ENCODE measurements at places on chromosomes 1 and 21.

- DNase-seq = no peak
Measured at GRCh38 chr21:16044676-16045075, 314.9 kb downstream of the USP25 start.

DNA sequence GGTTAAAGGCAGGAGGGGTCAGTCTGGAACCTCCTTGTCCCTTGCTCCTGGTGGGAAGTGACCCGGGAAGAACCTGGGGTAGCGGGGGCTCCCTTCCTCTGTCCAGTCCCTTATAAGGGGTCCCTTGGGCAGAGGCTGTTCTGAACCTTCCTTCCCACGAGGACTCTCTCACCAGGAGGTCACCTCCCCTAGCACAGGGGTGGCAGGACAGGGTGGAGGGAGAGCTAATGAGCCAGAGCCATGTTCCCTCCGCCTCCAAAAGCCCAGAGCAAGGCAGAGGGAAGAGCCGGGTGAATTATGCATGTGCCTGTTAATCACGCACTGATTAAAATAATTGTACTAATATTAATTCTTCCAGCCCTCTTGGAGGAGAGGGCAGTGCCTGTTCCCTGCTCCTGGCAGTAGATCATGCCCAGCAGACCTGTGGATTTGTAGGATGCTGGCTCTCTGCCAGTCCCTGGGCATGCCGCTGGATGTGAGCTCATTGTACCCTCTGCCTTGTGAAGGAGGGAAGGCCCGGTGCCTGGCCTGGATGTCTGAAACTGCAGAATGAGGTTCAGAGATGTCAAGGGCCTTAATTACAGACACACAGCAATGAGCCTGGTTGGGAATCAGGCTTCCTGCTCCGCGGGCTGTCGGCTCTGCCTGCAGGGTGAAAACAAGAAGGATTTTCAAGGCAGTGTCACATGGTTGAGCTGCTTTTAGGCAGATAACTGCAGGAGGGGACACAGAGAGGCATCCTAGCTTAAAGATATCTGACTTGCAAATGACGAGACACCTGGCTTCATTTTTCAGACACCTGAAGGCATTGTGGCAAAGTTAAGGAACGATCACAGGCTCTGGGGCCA, 68.2 kb downstream of the IGSF21 start:
- no peak for DNase-seq

- no peak for DNase-seq
Measured at GRCh38 chr1:78143673-78144072, 97.9 kb downstream of the GIPC2 start.

GRCh38 chr1:174040387-174040786, 18.2 kb upstream of the RC3H1 start:
- DNase-seq = no peak

DNA sequence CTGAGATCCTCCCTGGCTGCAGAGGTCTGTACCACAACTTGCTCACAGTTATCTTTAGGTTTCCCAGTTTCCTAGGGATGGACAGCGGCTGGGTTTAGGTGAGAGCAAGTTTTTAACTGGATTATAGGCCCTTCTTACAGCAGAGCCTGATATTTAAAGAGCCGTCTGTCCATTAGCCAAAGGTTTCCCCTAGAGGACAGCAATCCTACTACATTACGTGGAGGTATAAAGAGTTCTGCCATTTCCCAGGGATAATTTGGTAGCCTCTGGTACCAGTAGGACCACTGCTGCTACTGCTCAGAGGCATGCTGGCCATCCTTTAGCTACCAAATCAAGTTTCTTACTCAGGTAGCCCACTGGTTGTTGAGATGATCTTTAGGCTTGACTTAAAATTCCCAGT, 21.9 kb upstream of the FCGR2A start:
- no peak for DNase-seq

DNA sequence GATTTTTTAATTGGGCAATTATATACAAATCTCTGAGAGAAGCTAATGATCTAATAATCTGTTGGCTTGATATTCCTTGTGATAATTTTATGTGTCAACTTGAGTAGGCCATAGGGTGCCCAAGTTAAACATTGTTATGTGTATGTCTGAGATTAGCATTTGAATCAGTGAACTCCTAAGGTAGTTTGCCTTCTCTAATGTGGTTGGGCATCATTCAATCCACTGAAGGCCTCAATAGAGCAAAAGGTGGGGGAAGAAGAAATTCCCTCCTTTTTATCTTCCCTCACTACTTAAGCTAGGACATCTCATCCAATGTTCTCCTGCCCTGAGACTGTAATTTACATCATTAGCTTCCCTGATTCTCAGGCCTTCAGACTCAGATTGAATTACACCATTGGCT, 394.5 kb downstream of the LMO4 start:
- no peak for DNase-seq

GRCh38 chr21:17931080-17931479, 111.9 kb upstream of the C21orf91 start:
- no peak for DNase-seq

DNA sequence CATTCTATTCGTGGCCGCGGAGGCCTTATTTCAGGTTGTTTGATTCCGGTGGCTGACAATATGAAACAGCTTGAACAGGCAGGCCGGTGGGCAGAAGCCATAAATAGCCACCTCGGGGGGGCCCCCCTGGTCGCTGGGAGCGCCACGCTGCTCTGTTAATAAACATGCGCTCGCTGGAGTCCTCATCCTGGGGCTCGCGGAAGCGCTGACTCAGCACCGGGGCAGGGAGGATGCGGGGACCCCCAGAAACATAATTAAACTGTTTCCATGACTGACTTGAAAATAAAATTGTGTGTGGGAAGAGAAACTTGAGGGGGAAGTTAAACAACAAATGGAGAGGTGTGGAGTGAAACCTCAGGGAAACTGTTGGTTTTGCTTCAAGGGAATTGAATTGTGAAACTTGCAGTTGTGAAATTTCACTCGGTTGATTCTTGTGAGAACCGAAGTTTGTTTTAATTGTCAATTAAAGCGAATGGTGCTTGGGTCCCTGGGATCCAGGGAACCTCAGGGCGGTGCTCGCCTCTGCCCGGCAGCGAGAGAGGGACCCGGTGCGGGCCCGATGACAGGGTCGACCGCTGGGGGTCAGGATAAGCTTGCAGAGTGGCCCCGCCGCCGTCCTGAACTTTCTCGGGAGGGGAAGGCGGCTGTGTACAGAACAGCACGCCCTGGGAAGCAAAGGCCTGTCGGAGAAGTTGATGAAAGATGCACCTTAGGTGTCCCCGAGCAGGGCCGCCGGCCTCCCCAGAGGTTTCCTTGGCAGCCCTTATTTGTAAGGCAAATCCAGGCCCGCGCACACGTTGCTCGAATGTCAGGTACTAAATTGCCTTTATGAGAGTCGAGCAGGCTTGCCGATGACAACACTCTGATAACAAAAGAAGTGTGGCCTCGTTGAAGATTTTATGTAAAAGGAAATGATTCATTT, 176.9 kb upstream of the LMO4 start:
- DNase-seq = no peak

GRCh38 chr21:41369105-41369919, 7.5 kb downstream of the MX2 start:
- DNase-seq = no peak

DNA sequence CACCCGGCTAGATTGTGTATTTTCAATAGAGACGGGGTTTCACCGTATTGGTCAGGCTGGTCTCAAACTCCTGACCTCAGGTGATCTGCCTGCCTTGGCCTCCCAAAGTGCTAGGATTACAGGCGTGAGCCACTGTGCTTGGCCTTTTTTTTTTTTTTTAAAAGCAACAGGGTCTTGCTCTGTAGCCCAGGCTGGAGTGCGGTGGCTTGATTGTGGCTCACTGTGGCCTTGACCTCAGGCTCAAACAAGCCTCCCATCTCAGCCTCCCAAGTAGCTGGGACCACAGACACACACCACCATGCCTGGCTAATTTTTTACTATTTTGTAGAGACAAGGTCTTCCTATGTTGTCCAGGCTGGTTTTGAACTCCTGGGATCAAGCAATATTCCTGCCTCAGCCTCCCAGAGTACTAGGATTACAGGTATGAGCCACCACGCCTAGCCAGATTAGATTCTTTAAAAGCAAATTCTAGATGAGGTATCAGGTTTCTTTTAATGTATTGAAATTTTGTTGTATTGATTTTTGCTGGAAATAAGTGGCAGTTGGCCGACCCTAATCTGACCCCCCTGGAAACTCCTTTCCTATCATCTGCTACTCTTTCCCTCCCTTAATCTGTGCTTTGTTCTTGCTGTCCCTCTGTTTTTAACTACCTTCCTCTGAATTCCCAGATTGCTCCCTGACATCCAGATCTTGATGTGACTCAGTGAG, 26.6 kb downstream of the ZFYVE9 start:
- no peak for DNase-seq

- no peak for DNase-seq
Measured at GRCh38 chr1:186559601-186560116, 98.7 kb upstream of the PDC start.

- no peak for DNase-seq
Measured at GRCh38 chr1:151384584-151384983, 12.1 kb upstream of the SELENBP1 start.

GRCh38 chr21:31576428-31576827, 83.1 kb upstream of the SOD1 start:
- no peak for DNase-seq

DNA sequence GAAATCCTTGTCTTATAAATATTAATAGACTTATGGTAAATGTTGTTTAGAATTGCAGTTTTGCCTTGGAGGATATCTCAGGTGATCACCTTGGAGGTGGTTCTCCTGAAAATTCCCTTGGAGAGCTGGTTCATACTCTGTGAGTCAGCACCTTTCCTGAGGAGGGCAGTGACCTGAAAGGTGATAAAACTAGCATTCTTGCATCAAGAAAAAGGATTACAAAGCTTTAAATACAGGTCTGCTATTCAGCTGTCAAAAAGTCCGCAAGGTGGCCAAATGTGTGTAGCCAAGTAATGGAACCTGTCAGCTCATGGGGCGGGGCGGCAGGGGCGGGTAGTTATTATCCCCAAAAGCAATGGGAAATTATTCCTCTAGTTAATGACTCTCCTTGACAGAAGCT, 52.8 kb upstream of the EDARADD start:
- no peak for DNase-seq

- DNase-seq = no peak
Measured at GRCh38 chr21:32340863-32341848, 42.5 kb downstream of the MRAP start.

- DNase-seq = no peak
Measured at GRCh38 chr1:167808104-167808503, 86.3 kb downstream of the MPZL1 start.

DNA sequence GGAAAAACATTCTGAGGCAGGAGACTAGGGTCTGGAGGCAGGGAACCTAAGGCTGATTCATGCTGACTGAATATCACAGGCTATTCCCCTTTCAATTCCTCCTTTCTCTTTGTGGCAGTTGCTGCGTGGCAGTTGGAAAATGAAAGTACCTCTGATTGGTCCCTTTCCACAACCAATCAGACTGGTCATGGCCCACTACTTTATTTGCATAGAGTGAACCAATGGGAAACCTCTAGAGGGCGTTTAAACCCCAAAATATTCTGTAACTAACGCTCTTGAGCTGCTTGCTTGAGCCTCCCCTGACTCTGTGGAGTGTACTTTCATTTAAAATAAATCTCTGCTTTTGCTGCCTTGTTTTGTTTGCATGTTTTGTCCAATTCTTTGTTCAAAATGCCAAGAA, 27.7 kb upstream of the VN1R5 start:
- no peak for DNase-seq

- DNase-seq = no peak
Measured at GRCh38 chr21:46117586-46118315, 19.8 kb downstream of the COL6A2 start.

DNA sequence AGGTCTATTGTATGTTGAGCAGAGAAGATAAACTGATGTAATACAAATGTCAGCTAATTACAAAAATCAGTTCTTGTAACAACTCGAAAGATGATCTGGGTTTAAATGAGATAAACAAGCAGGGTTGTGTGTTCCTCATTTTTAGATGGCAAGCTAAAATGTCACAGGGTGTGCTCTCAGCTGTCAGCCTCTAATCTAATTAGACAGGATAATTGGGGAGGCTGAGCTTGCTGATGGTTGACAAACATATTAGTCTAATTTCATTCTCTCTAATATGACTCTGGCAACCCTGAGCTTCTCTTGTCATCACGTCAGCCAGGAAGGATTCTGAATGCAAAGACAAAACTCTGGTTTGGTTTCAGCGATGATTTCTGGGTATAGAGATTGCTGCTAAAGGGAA, 335.3 kb upstream of the KAZN start:
- DNase-seq = no peak

- no peak for DNase-seq
Measured at GRCh38 chr1:23695667-23696066, 4.1 kb downstream of the RPL11 start.

- no peak for DNase-seq
Measured at GRCh38 chr1:55679971-55680370, 464.8 kb upstream of the USP24 start.

DNA sequence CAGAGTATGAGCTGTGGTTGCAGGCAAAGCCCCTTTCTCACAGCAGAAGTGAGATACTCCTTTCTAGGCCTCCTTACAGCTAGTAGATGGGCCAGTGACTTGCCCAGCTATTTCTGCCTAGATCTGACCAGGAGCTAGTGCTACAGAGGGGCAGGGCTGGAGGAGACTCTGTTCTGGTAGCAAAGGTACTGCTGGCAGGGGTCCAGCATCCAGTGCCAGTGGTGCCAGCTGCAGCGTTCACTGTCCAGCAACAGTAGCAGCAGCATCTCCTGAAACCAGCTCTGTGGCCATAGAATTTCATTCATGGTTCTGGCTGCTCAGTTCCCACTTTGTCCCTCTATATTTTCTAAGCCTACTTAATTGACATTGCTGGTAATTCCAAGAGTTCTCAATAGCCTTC, 62.5 kb upstream of the CNN3 start:
- no peak for DNase-seq

GRCh38 chr1:4462831-4463484, 191.5 kb upstream of the AJAP1 start:
- no peak for DNase-seq

DNA sequence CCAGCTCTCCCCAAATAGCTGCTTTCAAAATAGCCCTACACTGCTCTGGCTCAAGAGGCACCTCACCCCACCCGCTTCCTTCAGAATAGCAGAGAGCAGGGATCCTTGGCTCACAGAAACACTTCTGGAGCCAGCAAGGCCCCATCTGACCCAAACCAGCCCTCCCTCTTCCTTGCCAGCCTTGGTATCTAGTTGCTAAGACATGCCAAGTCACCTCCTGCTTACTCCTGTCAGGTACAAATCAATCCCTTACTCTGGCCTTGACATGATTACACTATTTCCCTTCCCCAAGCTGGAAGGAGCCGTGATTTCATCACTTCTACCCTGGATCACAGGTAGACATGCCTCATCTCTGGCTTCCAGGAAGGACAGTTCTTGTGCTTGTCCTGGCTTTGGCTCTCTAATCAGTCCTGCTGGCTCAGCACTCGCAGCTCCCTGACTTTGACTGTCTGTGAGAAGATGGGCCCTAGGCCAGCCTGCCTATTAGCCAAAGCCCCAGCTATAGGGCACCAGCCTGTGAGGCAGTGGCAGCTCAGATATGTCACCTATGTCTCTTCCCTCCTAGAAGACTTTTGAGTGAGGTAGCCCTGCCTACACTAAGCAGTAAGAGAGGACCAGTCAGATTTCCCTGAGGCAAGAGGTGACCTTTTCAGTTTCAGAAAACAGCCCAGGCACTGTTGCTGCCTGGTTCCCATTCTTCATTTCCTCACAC, 8.9 kb upstream of the MUTYH start:
- no peak for DNase-seq

All from activated CD8-positive, alpha-beta memory T cell treated with anti-CD3 and anti-CD28 coated beads for 4 hours (primary cell).